Inflammatory macrophage treated with lipopolysaccharide for 4 hours (primary cell): ENCODE measurements at places on chromosomes 16 and 17.

GRCh38 chr17:74393346-74393942 is 26.1 kb downstream of the GPR142 start:
- DNase-seq: no peak

- DNase-seq: no peak
Measured at GRCh38 chr16:78505544-78506366, 406.3 kb downstream of the WWOX start.

GRCh38 chr17:59804901-59805465 is 87.8 kb downstream of the TUBD1 start:
- peak; percentile 93 for DNase-seq

GRCh38 chr16:2761886-2762583 is 9.6 kb downstream of the SRRM2 start:
- DNase-seq: no peak

GRCh38 chr17:77425791-77426641 is 285.2 kb downstream of the SEC14L1 start:
- DNase-seq: peak; percentile 46

- DNase-seq: no peak
Measured at GRCh38 chr16:89426736-89427530, 63.4 kb downstream of the ANKRD11 start.

DNA sequence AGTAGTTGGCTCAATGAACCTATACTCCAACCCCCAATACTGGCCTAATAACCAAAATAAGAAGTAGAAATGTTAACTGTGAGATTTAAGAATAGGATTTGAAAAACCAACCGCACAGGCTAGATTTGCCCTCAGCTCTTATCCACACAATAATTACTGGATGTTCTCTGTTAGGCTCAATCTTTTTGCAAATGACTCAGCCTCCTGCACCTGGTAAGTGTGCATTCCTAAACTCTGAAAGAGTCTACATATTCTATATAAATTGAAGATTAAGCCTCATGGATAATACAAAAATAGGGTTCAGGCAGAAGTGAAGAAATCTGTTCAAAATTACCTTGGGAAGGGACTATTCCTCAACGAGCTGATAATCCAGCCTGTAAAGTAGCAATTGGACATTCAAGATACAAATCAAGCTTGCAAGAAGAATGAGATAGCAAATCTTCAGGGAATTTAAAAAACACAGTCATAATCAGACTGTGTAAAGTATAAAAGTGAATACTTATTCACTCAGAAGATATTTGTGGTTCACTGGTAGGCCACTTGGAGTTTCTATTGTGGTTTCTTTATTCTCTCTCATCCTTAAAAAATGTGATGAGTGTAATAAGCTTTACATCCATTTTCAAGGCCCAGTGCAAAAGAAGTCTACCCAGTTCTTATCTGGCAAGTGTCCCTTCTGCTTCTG is 931.9 kb upstream of the SOX9 start:
- DNase-seq: no peak

GRCh38 chr17:26765860-26766709 is 527.8 kb upstream of the WSB1 start:
- no peak for DNase-seq

GRCh38 chr16:29784901-29785500 is 5.5 kb upstream of the KIF22 start:
- DNase-seq: peak; percentile 73

DNA sequence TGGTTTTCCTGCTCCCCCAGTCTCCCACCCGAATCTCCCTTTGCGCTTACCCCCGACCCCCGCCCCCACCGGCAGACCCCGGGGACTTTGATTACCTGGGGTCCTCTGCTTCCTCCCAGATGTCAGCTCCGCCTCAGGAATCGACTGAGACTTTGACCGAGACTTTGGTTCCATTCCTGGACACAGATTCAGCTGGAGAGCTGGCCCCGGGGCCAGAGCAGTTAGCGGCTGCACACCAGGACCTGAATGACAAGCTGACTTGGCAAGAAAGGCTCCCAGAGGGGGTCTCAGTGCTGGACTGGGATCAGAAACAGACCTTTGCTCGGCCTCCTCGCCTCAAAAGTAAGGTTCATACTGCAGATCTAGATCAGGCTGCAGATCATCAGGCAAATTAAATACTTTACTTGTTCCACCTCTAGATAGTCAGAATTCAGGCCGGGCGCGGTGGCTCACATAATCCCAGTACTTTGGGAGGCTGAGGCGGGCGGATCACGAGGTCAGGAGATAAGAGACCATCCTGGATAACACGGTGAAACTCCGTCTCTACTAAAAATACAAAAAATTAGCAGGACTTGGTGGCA is 60.3 kb upstream of the FBXO47 start:
- no peak for DNase-seq

- DNase-seq: peak; percentile 36
Measured at GRCh38 chr16:83769397-83770008, 38.3 kb upstream of the HSBP1 start.

DNA sequence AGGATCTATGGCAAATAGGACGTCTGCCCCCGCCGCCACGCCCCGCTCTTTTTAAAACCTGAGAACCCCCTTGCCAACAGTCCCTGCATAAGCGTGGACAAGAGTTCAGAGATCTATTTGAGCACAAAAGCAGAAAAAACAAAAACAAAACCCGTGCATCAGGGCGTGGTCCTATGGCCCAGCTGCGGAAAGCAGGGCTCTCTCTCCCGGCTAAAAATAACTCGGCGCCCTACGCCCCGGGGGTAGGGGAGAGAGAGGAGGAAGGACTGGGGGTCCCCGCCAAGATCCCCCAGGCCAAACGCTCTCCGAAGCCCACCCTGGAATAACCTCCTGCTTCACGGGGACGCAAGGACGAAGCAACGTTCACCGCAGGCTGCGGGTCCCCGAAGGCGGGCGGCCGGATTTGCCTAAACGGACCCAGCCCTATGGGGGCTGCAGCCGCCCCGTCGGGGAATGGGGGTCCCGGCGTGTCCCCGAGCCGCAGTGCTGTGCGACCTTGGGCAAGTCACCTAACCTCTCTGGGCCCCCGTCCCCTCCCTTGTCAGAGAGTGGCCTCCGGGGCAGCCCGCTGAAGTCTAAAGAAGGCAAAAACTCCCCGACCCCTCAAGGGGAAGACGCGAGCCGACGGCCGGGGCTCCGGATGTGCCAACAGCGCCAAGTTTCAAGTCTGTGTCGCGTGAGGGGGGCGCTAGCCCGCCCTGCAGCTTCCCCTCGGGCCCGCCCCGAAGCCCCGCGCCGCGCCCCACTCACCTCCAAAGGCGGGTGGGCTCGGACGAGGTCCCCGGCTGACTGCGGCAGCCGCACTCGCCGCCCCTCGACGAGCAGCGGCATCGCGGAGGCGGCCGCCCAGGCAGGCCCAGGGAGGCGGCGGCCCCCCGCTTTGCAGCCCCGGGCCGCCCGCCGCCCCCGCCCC is 477 bp downstream of the NTAN1 start:
- peak; percentile 51 for DNase-seq

DNA sequence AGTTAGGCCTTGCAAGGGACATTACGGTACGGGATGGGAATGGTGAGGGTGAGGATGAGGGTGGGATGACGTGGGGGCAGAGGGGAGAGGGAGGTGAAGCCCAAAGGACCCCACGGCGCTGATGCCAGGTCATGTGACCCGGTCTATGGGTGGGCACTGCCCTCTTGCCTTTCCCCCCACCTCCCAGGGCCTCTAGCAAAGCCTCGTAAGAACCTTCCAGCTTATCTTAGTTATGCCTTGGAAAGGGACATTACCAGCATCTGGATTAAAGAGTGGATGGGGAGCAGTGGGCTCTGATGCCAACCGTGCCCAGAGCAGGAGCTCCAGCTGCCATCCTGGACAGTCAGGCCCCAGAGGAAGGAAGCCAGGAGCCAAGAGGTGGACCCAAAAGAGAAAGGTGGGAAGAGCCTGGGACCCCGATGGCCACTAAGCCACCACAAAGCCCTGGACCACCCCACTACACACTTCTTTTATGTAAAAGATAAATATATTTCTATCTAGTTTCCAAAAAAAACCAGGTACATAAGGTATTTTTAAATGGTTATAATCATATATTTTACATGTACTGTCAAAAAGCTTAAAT is 40.9 kb downstream of the TK2 start:
- no peak for DNase-seq

DNA sequence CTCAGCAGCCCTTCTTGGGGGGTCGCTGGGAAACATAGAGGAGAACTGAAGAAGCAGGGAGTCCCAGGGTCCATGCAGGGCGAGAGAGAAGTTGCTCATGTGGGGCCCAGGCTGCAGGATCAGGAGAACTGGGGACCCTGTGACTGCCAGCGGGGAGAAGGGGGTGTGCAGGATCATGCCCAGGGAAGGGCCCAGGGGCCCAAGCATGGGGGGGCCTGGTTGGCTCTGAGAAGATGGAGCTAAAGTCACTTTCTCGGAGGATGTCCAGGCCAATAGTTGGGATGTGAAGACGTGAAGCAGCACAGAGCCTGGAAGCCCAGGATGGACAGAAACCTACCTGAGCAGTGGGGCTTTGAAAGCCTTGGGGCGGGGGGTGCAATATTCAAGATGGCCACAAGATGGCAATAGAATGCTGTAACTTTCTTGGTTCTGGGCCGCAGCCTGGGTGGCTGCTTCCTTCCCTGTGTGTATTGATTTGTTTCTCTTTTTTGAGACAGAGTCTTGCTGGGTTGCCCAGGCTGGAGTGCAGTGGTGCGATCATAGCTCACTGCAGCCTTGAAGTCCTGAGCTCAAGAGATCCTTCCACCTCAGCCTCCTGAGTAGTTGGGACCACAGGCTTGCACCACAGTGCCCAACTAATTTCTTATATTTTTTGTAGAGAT is 3.4 kb downstream of the STH start:
- peak; percentile 57 for DNase-seq

DNA sequence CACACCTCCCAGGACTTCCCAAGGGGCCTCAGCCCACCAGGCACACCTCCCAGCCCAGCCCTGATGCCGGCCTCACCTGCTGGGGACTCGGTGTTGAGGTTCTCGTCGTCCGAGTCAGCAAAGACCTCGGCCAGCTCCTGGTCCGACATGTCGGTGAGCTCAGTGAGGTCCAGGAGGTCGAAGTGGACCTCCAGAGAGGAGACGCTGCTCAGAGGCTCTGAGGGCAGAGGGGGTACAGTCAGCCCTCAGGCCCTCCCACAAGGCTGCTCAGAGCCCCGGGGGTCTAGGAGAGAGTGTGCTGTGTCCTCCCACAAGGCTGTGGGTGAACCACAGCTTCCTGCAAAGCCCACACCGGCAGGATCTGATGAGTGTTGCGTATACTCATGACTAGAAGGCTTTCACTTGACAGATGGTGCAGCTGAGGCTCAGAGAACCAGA is 10.5 kb downstream of the DBNDD1 start:
- peak; percentile 17 for DNase-seq

DNA sequence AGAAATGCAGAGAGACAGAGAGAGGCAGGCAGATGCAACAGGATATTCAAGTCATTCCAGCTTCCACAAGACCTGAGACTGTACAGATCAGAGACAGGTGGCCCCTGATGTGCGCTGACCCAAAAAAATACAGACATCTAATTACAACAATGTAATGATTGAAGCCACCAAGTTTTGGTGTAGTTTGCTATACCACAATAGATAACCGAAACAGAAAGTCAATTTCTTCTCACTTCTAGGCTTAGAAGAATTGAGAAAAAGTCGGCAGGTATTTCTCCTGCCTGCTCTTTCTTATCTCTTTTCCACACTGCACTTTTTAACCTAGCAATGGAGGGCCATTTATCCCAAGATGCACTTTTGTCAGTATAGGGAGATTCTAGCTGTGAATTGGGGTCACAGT is 949.2 kb downstream of the CDH11 start:
- no peak for DNase-seq

- DNase-seq: no peak
Measured at GRCh38 chr16:74888232-74888862, 96.6 kb downstream of the WDR59 start.

- DNase-seq: no peak
Measured at GRCh38 chr17:62931101-62931500, 34.9 kb upstream of the TANC2 start.
